ENCODE measurements at places on chromosomes 7 and 10.
A peak's percentile ranks its signal among the peaks of the same experiment; 100 is the strongest.

DNA sequence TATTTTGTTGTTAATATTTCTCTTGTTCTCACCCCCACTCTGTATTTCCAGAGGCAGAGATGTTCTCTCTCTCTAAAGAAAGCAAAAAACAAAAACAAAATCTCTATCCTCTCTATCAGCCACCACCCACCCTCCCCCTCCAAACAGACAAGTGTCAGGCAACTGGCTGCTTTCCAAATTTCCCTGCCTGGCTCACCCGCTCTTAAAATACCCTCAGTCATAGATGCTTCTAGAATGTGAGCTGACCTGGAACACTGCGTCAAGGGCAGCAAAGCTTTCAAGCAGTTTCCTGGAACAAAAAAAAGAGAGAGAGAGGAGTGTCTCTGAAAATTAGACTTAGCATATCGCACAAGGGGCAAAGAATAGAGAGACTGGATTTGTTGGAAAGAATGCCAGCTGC, 341.0 kb upstream of the ZMIZ1 start:
- DNase-seq: no peak

DNA sequence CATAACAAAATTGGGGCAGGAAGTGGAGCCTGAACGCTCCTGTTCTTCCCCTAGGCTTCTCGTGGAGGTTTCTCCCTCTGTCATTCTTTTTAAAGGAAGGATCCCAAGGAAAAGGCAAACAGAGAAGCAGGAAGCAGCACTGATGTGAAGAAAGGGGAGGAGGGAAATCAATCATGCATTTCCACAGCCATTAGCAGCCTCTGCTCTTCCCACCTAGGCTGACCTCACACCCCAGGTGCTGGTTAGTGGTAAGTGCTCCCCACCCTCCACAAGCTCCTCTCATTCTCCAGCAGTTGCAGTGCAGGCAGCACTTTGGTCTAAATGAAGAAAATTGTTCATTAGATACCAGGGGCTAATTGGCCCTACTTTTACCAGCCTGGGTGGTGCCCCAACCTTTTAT, 2.6 kb downstream of the CRHR2 start:
- DNase-seq: no peak

DNA sequence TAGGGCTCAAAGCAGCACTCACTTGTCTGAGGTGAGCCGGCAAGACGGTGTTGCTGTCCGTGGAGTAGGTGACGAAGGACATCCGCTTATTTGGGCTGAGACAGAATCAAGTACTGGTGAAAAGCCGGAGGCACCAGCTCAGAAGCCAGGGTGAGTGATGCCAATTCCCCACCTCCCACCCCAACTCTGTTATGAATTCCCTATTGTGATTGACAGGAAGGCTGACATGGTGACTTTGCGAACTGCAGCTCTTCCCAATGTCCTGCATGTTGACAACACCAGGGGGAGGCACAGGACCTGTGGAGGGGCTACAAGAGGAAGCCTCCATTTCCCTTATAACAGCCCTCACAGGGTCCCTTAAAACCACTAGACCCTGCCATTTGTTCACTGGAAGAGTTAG, 52.3 kb upstream of the MSMB start:
- DNase-seq: no peak

DNA sequence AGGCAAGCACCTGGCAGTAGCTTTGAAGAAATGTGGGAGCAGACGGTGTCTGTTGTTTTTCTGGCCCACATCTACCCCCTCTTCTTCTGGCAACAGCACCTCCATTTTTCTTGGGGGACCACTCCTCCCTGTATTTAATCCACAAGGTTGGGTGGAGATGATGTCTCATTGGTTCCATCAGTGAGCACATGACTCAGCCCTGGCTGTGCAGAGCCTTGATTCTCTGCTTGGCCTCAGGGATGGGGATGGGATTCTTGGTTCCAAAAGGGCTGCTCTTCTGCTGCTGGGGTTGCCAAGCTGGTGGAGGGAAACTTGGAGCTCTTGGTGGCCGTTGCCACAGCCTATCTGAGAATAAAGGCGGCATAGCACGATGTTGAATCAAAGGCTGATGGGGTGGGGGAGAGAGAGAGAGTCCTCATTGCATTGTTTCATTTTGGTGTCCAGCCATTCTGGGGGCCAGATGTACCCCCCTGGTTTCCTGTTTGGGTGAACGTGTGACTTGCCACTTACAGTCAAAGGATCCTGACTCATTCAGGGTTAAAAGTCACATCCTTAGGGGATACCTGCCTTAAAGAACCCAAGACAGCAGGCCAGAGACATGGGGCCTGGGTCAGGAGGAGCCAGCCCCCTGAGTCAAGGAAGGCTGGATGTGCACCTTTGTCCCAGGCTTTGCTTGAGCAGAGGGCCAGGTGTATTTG, 25.9 kb downstream of the GRK5 start:
- peak; percentile 17 for DNase-seq

DNA sequence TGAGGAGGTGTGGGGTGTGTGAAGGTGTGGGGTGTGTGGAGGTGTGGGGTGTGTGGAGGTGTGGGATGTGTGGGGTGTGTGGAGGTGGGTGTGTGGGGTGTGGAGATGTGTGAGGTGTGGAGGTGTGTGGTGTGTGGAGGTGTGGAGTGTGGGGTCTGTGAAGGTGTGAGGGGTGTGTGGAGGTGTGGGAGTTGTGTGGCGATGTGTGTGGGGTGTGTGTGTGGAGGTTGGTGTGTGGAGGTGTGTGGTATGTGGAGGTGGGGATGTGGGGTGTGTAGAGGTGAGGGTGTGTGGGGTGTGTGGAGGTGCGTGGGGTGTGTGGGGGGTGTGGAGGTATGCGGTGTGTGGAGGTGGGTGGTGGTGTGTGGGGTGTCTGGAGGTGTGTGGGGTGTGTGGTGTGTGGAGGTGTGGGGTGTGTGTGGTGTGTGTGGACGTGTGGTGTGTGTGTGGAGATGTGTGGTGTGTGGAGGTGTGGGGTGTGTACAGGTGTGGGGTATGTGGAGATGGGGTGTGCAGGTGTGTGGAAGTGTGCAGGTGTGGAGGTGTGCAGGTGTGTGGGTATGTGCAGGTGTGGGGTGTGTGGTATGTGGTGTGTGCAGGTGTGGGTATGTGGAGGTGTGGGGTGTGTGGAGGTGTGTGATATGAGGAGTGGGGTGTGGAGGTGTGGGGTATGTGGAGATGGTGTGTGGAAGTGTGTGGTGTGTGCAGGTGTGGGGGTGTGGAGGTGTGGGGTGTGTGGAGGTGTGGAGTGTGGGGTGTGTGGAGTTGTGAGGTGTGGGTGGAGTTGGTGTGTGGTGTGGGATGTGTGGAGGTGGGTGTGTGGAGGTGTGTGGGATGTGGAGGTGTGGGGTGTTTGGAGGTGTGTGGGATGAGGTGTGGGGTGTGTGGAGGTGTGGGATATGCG, 34.5 kb downstream of the SPDYE17 start:
- no peak for DNase-seq

DNA sequence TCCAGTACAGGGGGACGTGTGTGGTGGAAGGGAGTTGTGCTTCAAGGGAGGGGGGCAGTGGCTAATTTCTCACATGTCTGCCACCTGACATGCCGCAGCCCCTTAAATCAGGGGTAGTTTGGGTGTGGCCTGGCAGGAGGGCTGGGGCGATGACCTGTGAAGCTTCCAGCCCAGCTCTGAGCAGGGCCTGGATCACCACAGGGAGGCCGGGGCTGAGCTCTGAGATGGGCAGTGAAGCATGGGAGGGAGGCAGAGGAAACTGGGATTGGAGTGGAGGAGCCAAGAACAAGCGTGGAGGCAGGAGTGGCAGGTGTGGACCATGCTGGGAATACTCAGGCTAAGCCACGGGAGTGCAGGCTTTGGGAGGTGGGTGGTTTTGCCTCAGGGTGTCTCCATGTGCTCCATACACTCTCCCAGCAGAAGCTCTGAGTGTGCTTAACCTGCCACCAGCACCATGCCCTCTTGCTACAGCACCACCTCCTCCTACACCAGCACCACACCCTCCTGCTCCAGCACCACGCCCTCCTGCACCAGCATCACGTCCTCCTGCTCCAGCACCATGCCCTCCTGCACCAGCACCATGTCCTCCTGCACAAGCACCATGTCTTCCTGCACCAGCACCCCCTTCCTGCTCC, 99.3 kb upstream of the SHH start:
- DNase-seq: no peak

GRCh38 chr7:92076509-92076908, 57.8 kb downstream of the CYP51A1 start:
- no peak for DNase-seq

DNA sequence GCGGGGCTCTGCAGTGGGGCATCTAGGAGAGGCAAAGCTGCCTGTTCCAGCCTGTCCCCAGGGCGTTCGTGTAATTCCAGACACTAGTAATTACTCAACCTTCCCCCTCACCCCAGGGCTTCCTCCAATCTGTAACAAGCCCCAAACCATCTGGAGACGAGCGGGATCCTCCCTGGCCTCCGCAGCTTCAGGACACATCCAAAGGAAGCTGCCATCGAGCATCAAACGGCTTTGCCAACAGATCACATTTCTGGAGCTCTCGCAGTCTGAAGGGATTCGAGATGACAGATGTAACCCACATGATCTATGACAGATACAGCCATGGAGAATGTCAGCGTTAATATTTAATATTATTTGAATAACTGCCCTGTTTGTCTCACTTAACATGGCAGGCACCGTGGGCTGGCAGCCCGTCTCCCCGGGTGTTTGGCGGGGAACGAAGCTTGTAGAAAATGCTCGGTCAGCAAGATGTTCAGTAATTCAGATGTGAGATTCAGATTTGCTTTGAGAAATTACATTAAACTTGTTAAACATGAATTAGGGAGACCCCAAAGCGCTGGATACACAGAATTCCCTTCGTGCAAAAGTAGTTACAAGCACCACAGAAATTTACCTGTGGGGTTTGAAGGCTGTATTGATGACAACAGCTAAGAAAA, 108.5 kb upstream of the C7orf33 start:
- DNase-seq: no peak

DNA sequence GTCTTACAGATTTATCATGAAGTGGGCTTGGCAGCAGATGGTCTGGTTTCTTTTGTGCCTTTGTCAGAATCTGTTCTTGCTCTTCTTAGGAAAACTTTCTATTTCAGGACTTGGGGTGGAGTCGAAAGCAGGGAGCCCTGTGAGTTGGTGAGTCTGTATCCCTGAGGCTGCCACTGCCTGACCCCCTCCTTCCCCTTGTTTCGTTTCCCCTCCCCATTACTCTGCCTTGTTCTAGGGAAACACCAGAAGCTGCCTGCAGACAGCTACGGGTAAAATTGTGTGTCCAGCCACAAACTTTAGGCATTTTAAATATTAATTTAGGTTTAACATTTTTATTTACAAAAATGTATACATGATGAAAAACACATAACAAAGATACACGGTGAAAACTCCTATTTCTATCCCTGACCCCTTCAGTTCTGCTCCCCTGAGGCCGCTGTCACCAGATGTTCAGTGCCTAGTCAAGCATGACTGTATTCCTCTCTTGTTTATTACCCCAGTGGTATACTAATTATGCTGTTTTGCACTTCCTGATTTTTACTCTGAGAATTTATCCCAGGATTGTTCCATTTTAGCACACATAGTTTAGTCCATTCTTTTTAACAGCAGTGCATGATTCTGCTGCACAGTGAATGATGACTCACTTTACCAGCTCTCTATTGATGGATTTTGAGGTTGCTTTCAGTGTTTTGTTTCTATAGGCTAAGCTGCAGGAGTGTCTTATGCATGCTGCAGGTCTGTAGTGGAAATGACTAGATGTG, 9.1 kb downstream of the TSPAN14 start:
- peak; percentile 74 for DNase-seq

GRCh38 chr7:52436278-52436677, 599.2 kb upstream of the POM121L12 start:
- DNase-seq: no peak

DNA sequence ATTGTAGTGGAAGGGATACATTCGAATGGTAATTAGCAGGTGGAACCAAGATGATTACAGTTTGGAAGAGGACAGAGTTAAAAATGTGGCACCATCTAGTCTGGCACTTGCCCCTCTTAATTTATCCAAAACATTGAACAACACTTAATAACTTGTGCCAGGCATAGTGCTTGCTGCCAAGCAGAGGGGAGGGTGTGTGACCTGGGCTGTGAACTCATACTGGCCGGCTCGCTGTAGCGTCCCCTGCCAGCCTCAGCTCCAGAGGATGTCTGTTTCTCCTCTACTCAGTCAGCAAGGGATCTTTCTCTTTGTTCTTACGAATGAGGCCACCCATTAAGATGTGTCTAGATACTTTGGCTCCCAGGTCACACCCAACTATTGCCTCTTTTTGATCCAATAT, 179.4 kb upstream of the INHBA start:
- DNase-seq: no peak

GRCh38 chr10:75880031-75880775, 448.8 kb downstream of the LRMDA start:
- no peak for DNase-seq

GRCh38 chr10:103854686-103855391, 537 bp downstream of the SH3PXD2A start:
- DNase-seq: no peak

GRCh38 chr7:128887169-128888038, 23.1 kb downstream of the KCP start:
- no peak for DNase-seq
